Right ventricle myocardium inferior (tissue), 1 donor: ENCODE measurements at places on chromosomes 6 and 20.

DNA sequence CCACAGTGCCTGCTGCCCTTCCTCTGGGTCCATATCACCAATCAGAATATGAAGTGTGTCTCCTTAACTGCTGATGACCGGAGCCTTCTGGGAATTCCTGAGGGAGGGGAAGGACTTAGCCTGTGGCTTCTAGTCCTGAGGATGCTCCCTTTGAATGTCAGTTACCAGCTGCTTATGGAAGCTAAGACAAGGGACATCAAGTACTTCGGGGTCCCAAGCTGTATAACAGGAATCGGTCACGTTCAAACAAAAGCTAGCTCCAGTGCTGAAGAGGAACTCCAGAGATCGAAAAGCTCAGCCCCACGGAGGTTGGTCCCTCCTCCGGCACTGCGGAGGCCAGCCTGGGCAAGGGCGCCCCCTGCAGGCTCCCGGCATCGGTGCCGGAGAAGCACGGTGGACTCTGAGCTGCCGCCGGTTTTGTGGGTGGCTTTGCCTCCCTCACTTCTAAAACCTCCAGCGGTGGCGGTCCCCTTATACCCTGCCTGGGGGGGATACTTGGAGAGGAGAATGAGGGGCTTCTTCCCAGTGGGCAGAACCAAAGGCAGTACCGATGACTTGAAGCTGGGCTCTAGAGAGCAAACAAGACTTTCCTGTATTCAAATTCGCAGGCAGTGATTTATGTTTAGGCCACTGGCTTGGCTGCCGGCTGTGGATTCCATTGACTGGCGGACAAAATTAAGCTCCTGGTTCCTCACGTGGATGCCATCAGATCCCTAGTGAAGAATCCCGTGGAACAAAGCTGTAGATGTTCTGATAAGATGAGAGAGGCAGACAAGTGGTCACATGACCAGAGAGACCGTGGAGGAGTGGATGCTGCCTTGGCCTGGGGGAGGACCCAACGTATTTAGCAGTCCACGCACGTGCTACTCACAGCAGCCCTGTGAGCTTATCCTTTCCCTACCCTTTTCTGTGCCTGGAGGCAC is 16.2 kb upstream of the UBR2 start:
- DNase-seq: peak; percentile 94

GRCh38 chr6:304833-305370 is 12.6 kb downstream of the DUSP22 start:
- no peak for DNase-seq

GRCh38 chr6:113884011-113884410 is 26.9 kb downstream of the MARCKS start:
- no peak for DNase-seq

DNA sequence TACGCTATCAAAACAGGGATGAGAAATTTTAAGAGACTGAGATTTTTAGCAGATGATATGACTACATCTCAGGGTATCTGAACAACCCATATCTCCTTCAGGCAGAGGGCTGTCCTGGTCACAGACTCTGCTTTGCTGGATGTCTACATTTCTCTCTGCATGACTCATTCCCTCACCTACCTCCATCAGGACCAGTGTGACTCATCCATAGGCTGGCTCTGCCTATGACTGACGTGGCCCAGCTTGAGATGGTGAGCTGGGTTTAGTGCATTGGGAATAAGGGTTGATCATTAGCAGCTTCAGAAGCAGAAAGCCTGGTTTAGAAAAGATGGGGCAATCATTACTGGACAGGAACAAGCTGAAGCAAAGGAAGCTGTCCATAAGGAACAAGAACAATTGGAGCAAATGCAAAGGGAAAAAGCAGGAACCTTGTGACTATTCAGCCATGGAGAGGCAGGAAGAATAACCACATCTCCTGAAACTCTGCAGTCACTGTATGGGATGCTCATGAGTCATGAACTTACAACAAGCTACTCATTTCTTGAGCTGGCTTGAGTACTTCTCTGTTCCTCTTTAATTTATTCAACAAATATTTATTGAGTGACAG is 86.4 kb upstream of the CBLN4 start:
- DNase-seq: no peak

GRCh38 chr6:144728804-144729203 is 443.7 kb downstream of the UTRN start:
- no peak for DNase-seq
